Stimulated activated CD8-positive, alpha-beta memory T cell treated with anti-CD3 and anti-CD28 coated beads, Interleukin-2, amount 100 ng/mL, for 48 hours (primary cell): ENCODE measurements at places on chromosomes 3 and 15.

DNA sequence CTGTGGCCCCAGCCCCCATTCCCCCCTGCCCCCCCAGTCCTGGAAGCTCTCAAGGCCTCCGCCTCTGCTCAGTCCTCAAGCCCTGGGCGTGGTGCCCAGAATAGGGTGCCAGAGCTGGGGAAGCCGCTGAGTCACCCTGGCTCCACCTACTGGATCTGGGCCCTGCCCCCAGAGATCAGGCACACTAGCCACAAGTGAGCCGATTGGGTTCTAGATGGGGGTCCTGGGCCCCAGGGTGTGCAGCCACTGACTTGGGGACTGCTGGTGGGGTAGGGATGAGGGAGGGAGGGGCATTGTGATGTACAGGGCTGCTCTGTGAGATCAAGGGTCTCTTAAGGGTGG is 5.7 kb downstream of the EIF4G1 start:
- peak; percentile 41 for DNase-seq

DNA sequence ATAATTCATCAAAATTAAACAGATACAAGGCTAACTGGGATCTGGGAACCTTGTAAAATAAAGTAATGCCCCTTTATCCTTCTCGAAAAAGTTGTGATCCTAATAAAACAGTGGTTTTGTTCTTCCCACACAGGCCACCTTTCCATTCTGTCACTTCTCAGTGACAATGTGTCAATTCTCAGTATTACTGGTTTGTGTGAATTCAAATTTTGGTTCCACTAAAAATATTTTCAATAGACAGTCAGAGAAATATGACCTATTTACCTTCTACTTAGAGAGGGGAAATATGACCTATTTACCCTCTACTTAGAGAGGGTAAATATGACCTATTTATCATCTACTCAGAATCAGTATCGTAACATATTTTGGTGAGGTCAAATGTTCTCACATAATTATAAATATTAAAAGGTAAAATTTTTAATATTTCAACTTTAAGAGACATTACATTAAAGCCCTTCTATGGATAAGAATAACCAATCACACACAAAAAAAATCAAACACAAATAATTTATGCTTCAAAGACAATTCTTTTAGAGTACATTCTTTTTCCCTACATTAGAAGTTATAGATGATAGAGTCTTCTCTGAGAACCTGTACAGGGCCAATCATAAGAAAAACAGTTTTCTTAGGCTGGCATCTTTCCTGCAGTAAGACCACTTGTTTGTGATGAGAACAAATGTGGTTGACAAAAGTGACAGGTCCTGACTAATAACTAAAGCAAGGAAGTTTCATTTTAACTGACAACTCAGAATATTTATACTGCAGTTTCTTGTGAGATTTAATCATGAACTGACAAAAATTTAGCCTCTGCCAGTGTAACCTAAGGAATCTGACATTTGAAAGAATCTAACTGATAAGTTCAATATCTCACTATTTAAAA is 323.3 kb downstream of the DIPK2A start:
- DNase-seq, result no peak

- no peak for DNase-seq
Observed at GRCh38 chr3:124147429-124147828, 155.5 kb upstream of the ROPN1 start.

- DNase-seq, result no peak
Observed at GRCh38 chr3:52769786-52770455, 819 bp downstream of the NEK4 start.

DNA sequence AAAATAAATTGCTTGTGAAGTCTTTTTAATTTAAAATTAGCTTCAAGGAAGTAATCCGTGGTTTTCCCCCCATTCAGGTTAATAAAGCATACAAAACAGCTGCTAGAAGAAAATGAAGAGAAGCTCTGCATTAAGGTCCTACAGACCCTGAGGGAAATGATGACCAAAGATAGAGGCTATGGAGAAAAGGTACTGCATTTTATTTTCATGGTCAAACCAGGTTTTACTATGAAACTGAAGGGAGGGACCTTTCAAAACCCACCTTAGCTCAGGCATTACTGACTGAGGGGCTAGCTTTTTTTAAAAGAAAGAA is 218.5 kb downstream of the ITPR1 start:
- no peak for DNase-seq

DNA sequence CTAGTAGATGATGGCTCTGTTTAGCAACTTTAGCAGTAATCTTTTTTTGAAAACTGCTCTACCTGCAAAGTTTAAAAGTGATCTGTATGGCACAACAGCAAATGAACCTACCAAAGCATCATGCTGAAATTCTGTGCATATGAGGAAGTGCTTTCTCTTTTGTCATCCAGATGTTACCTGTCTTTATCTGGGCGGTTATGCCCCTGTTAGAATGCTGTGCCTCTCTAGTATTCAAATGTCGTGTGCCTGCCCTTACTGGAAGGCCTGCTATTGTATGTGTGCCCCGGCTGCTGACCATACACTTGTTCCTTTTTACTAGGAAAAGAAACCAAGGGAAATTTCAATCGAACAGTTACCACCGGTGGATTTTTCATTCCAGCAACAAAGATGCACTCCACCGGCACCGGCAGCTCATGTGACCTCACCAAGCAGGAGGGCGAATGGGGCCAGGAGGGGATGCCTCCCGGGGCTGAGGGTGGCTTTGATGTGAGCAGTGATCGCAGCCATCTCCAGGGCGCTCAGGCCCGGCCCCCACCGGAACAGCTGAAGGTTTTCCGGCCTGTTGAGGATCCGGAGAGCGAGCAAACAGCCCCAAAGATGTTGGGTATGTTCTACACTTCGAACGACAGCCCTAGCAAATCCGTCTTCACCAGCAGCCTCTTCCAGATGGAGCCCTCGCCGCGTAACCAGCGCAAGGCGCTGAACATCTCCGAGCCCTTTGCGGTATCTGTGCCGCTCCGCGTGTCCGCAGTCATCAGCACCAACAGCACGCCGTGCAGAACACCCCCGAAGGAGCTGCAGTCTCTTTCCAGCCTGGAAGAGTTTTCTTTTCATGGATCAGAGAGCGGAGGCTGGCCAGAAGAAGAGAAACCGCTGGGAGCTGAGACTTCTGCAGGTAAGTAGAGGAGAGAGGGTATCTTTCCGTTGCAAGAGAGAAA is 61.6 kb downstream of the TMEM39A start:
- no peak for DNase-seq

GRCh38 chr3:124364317-124365020 is 365.8 kb upstream of the UMPS start:
- DNase-seq, result no peak

- no peak for DNase-seq
Observed at GRCh38 chr3:134003066-134003465, 26.7 kb downstream of the SLCO2A1 start.

- peak; percentile 9 for DNase-seq
Observed at GRCh38 chr15:60844511-60845174, 365.7 kb upstream of the ICE2 start.
